ENCODE measurements at places on chromosomes 1 and 21. TPM values are rescaled to one million over a fixed set of nuclear protein-coding genes. Genes with fewer than 3 reads are reported as not detected.

SMCP gene
- not detected for total RNA-seq

ANKRD45 gene
- total RNA-seq: not detected

CCDC27 gene
- total RNA-seq: not detected

NCAM2 gene
- 9.1 TPM for total RNA-seq

UBAP2L gene
- total RNA-seq: 75.8 TPM

GBP7 gene
- total RNA-seq: not detected

All from smooth muscle cell of the pulmonary artery (primary cell).